H54 (cell line): ENCODE measurements at places on chromosomes 7 and 10.
A peak's percentile ranks its signal among the peaks of the same experiment; 100 is the strongest.

DNA sequence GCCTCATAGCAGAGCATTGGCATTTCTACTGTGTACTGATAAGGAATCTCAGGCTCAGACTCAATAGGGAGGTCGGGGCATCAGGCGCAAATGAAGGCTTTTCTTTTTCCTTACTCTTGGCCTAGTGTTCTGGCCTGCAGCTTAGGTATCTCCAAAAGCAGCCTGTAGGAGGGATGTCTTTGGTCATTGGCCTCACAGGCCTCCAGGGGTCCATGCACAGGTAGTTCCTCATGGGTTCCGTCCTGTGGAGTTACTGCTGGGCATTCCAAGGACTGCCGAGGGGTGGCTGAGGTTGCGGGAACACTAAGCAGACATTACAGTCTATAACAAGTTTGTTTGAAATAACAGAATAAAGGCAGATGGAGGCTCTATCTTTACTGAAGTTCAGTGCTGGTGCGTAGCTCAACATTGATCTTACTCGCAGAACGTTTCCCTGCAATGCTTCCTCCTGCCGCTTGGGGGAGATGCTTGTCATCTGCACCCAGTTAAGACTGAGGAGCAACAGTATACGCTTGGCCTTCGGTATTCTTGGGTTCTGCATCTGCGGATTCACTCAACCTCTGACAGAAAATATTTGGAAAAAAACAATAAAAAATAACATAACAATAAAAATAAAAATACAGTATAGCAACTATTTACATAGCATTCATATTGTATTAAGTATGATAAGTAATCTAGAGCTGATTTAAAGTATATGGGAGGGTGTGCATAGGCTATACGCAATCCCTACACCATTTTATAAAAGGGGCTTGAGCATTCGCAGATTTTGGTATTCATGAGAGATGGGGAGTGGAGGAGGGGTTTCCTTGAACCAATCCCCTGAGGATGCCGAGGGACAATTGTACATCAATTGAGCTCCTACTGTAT is 58.9 kb downstream of the SH2D4B start:
- DNase-seq, result peak; percentile 62

- DNase-seq, result no peak
Observed at GRCh38 chr10:47140761-47141348, 159.1 kb upstream of the GDF10 start.

DNA sequence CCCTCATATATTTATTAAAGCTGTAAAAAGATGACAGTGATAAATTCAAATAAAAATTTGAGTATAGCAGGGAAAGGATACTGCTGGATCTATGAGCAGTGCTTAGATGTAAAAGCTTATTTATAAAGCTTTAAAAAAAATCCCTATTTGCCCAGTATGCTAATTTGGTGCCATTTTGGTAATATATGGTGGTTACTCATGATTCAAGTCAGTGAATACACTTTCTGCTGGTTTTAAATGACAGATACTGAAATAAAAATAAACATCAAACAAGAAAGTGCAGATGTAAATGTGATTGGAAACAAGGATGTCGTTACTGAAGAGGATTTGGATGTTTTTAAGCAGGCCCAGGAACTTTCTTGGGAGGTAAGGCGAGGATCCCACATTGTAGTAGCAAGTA is 134.4 kb upstream of the SAMD8 start:
- DNase-seq, result no peak

DNA sequence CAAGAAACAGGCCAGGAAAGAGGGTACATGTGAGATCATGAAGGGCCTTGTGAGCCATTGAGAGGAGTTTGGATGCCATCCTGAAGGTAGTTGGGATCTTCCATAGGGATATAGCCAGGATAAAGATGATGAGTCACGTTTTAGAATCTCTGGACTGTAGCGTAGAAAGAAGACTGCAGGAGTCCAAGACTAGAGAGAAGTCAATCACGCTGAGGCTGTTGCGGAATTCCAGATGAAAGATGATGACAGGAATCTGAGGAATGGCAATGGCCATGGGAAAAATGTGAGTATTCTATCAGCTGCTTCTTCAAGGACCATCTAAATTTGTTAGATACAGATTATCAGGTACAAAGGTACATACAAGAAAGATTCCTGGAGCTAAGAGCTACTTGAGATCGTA is 711.3 kb downstream of the GRM8 start:
- DNase-seq, result no peak

GRCh38 chr10:80540136-80540535 is 2.4 kb downstream of the SH2D4B start:
- no peak for DNase-seq

DNA sequence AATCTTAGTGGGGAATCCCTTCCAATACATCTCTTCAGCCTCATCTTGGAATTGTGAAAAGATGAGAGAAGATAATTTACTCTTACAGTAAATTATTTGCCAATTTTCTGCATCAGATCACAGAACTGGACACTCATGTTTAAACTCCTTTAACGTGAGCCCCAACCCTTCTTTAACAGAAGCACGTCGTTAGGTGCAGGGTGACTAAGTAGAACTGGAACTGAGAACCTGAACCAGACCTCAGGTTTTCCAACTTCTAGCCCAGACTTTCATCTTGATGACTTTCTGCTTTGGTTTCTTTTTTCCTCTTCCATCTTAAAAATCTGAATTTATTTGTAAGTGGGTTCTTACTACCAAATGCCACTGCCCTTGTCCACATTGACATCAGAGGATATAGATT is 57.2 kb upstream of the LYZL2 start:
- DNase-seq, result no peak

- DNase-seq, result peak; percentile 63
Observed at GRCh38 chr10:96339956-96340904, 18.6 kb downstream of the OPALIN start.

- no peak for DNase-seq
Observed at GRCh38 chr10:14379556-14380280, 49.0 kb upstream of the FRMD4A start.

GRCh38 chr7:159083698-159084068 is 61.0 kb downstream of the VIPR2 start:
- DNase-seq, result no peak

DNA sequence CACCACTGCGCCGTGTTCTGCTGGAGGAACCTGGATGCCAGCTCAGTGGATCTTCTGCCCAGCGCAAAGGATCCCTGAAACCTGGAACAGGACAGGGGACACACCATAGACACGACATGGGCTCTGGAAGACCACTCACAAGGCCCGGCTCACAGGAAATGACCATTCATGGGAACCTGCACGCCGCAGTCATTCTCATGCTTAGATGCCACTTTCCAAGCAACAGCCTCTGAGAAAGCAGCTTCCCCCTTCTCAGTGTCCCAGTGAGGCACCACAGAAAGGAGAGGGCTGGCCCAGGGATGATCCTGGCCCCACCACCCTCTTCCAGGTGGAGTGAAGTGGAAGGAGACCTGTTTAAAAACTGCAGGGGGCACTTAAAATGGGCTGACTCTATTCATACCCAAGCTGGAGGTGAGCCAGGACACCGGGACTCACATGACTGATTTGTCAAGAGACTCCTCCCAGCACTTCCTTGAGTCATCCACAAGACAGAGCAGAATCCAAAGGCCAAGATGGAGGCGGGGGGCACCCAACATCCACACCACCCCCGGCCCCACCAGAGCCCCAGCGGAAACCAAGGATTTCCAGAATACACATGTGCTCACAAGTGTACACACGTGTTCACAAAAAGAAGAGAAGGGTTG is 11.2 kb downstream of the CTBP2 start:
- DNase-seq, result peak; percentile 44

GRCh38 chr7:149817301-149817771 is 20.8 kb upstream of the ZNF862 start:
- DNase-seq, result no peak

DNA sequence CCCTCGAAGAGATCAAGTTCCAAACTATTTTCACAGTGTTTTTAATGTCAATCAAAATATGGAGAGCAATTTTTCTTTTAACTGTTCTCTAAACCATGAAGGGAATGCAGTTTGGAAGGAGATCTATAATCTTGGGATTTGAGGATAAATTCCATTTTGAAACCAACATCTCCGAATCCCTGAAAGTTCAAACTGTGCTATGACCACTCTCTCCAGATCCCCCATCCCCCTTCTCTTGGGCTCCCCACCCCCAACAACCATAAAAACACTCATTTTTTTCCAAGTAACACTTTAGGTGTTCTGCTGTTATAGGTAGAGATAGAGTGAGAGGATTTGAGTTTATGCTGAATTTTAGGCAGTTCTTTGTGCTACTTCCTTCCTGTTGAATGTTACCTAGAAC is 1.7 kb downstream of the CALD1 start:
- DNase-seq, result no peak

DNA sequence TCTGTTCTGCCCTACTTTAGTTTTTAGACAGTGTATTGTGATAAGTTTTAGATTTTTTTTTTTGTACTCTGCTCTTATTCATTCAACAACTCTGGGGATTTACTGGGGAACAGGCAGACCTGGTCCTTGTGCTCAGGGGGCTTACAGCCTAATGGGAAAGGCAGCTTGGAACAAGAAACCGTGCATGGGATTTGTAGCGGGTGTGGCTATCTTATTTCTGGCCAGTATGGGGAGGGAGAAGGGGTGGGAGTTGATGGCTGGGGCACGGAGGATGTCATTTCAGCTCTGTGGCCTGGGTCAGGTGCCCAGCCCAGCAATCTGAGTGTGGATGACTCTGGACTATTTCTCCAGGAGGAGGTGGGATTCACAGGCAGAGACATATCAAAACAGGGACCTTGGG is 47.0 kb downstream of the GRK5 start:
- DNase-seq, result no peak

GRCh38 chr7:124489925-124490324 is 275.7 kb downstream of the GPR37 start:
- DNase-seq, result no peak

- no peak for DNase-seq
Observed at GRCh38 chr7:953547-954327, 743 bp downstream of the ADAP1 start.

- no peak for DNase-seq
Observed at GRCh38 chr7:44046321-44047061, 2.0 kb downstream of the DBNL start.

- DNase-seq, result no peak
Observed at GRCh38 chr10:58593008-58593407, 80.3 kb downstream of the BICC1 start.

- DNase-seq, result no peak
Observed at GRCh38 chr7:85423209-85423895, 236.5 kb upstream of the SEMA3D start.

DNA sequence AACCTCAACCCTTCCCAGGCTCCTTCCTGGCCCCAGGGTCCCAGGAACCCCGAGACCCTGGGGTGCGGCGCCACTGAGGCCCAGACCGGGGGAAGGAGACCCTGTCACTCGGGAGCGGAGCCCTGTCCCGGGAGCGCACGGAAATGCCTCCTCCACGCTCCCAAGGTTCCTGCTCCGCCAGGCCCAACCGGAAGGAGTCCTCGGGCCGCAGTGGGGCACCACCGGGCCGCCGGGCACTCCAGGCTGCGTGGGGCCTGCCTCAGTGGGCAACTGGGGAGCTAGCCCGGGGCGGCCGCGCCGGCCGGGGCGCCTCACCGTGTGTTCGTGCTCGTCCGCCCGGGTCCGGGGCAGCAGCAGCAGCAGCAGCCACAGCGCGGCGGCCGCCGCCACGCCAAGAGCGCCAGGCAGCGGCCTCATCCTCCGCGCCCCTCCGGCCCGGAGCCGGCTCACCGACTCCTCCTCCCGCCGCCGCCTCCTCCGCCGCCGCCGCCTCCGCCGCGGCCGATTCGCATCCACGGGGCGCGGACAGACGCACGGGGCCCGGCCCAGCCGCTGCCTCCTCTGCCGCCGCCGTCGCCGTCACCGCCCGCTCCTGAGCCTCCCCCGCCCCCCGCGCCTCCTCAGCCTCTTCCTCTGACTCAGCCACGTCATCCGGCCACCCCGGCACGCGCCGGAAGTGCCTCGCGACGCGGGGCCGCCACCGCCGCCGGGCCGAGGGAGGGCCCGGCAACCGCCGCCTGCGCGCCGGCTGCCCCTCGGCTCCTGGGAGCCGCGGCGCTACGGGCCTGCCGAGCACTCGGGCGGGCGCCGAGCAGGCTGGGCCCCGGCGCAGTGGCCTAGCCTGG is at the start of gene TM9SF3:
TSS of gene TM9SF3 (minus strand) at position 594 of the 845 bp plus-strand sequence. CDS start at position 417, 177 bp downstream.
- peak; percentile 85 for DNase-seq

GRCh38 chr7:24216576-24217125 is 67.3 kb upstream of the NPY start:
- DNase-seq, result no peak

GRCh38 chr7:157490465-157490912 is 153.7 kb downstream of the DNAJB6 start:
- peak; percentile 64 for DNase-seq

DNA sequence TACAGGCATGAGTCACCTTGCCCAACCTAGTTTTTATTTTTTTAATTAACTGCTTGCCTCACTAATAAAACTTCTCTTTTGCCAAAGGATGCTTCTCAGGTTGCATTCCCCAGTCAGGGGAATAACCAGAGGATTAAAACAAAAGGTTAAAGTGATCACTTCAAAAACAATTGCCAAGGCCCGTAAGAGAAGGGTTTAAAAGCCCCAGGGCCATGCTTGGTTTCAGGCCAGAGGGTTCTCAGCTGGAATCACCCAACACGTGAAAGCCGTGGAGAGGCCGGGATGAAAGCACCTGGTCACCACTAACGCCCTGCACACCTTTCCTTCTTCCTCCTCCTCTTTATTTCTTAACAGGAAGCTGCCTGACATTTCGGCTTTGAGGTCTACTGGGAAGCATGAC is 587.5 kb downstream of the PTPRN2 start:
- DNase-seq, result no peak

GRCh38 chr10:118840776-118841468 is 86.2 kb upstream of the CACUL1 start:
- DNase-seq, result no peak

DNA sequence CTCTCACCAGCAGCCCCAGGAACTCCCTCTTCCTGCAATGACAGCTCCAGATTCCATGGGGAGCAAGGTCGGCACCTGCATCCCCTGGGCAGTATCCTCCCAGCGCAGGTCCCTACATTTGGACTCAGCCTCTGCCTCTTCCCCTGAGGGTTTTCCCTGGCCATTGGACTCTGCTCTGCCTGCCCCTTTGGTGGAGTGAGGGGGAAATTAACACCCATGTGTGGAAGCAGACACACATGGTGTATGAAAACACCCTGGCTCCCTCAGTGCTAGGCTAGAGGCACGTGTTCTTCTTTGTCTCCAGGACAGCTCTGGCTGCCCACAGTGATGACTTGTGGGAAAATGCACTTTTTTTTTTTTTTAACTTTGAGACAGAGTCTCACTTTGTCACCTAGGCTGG is 8.4 kb downstream of the PRF1 start:
- no peak for DNase-seq

GRCh38 chr10:6040205-6040604 is 22.0 kb downstream of the IL2RA start:
- DNase-seq, result no peak

DNA sequence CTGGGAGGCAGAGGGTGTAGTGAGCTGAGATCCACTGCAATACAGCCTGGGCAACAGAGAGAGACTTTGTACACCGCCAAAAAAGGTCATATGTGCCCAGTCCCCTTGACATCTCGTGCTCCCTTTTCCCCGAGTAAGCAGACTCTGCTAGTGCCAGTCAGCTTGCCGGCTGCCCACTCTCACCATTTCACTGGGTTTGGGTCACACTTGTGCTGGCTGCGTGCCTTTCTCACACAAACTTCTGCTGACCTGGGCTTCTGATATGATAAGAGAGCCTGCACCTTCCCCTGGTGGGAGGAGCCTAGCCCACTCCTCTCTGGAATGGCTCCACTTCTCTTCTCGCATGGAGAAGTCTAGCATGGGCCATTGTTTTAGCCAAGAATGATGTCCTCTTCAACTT is 53.4 kb downstream of the MPP7 start:
- DNase-seq, result no peak

- DNase-seq, result no peak
Observed at GRCh38 chr7:30406664-30407425, 71.7 kb downstream of the NOD1 start.
